ENCODE measurements at places on chromosomes 5 and 9.

DNA sequence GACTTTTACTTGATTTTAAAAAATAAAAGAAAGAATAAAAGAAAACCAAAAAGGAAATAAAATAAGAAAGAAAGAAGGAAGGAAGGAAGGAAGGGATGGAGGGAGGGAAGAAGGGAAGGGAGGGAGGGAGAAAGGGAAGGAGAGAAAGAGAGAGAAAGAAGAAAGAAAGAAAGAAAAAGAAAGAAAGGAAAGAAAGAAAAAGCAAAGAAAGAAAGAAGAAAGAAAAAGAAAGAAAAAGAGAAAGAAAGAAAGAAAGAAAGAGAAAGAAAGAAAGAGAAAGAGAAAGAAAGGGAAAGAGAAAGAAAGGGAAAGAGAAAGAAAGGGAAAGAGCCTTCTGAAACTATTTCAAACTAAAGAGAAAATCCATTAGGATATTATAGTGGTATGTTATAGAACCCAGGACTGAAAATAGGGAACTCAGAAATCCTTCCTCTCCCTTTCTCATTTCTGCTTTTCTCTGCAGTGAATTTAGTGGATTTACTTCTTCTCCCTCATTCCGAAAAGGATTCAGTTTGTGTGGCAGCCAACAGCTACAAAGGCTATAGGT is 414.7 kb upstream of the CCNG1 start:
- DNase-seq = no peak

GRCh38 chr9:121984726-121985402 is 108.2 kb downstream of the TTLL11 start:
- peak; percentile 92 for DNase-seq

- no peak for DNase-seq
Measured at GRCh38 chr5:154756009-154756867, 1.1 kb downstream of the LARP1 start.

- DNase-seq = peak; percentile 56
Measured at GRCh38 chr5:133273661-133274596, 222.1 kb downstream of the HSPA4 start.

DNA sequence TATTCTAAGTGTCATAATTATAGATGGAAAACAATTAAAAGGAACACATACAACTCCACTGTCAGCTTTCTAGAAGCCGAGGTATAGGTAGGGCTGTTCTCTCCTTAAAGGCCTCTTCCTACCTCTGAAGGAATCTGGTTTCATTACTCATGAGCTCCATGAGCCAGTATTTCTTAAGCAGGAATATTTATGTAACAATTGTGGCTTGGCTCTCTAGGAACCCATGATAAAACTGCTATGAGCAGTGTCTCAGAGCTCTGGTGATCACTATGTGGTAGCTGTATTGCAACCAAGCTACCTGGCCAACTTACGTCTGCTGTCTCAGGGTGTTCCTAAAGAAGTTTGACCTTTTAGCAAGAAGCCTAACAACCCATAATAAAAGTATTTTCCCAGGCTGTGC is 157.7 kb downstream of the CEP120 start:
- DNase-seq = peak; percentile 57

DNA sequence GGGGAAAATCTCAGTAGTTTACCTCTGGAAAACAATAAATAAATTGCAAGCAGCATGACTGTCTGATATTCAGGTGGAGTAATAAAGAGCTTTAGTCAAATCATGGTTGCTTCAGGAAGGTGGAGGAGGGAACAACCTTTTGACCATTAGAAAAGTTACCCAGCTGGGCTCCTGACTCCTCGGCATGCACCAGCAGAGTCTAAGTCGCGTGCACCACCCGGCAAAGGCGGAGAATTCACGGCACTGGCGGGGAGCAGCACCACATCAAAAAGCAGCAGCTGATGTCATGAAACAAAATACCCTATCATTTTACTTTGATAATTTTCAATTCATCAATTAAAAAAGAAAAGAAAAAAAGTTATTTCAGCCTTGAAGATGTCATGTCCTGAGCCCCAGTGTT is 34.6 kb downstream of the EBF1 start:
- DNase-seq = no peak

DNA sequence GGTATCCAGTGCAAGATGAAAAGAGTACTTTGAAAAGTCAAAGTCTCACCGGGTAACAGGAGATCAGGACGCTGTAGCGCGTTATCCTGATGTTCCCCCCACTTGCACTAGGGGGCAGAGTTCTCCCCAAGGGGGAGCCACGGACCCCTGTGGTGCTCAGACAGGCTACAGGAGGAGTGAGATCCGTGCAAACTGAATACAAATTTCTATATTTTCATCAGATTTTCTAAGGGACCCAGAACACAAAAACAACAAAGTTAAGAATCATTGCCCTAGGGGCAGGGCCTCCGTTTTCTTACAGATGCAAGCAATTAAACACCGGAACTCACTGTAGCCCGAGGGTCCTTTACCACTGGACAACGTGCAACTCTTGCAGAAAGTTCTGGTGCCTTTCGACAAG is 2.0 kb downstream of the MYO10 start:
- no peak for DNase-seq

DNA sequence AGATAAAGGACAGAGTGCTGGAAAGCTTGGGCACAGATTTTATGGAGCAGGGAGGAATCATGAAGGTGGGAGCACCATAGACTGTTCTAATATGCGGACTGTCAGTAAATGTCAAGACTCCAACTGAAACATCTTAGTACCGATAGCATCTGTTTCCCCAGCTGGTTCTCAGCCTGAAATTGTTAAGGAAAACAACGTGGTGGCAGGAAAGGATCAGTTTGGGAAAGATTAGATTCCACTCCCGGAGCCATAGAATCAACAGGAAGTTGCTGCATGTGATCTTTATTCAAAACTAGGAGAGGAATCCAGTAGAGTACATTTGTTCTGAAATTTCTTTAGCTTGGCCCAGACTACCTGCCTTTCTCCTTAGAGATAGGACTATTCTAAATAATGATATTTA is 559.1 kb downstream of the CSNK1G3 start:
- no peak for DNase-seq

DNA sequence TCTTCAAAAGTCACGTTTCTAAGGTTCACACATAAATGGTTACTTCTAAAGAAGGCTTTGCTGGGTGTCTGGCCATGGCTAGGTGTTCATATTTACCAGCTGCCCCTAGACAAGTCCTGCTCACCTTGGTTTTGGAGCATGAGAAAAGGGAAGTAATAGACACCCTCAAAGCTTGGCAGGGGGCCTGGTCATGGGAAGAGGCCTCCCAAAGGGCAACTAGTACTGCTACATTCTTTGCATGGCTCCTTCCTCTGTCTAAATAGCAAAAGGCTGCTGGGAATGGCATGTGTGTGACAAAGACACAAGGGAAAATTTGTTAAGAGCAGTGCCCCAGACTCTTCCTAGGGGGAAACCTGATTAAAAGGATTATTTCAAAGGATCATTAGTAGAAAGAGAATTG is 93.4 kb downstream of the NRG2 start:
- DNase-seq = no peak

DNA sequence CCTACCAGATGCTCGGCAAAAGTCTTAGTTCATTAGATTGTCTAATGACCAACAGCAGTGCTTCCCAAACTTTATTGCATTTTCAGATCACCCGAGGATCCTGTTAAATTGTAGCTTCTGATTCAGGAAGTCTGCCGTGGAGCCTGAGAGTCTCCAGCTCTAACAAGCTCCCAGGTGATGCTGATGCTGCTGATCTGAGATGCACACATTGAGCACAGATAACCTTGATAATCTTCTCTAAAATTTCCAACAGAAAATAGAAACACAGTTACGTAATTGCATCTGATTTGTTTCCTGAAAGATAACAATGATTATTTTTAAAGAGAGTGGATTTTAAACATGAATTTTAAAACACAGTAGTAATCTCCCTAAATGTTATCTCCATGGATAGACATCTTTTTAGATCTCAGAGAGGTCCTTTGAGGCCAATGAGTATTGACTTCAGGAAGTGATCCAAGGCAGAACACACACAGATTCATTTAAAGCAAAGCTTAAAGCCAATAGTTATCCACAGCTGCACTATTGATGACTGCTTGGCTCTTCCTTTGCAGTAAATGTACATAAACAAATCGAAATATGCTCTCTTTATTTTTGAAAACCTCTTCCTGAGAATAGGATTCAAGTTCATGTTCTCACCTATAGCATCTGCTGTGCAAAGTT is 122.8 kb upstream of the TNPO1 start:
- DNase-seq = no peak

- DNase-seq = peak; percentile 56
Measured at GRCh38 chr9:86557063-86557766, 203.0 kb upstream of the TUT7 start.

DNA sequence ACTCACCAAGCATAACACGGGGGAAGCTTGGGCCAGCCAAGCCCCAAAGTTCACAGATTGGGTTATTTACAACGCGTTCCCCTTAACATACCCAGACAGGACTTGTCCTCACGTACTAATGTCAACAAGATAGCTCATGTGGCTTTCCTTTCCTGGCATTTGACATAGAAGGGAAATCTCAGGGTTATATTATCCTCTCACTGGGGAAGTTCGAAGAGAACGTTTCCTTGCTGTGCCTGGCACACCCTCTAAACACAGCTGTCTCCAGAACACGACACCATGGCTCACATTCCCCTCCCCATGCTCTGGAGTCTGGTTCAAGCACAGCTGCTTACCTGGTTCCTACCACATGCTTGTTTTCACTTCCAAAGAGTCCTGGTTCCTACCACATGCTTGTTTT is 46.8 kb upstream of the OTULINL start:
- no peak for DNase-seq

- peak; percentile 10 for DNase-seq
Measured at GRCh38 chr9:5841771-5842573, 9.1 kb upstream of the ERMP1 start.

GRCh38 chr5:114644576-114644975 is 282.7 kb downstream of the KCNN2 start:
- no peak for DNase-seq

- DNase-seq = no peak
Measured at GRCh38 chr5:153437251-153437650, 53.2 kb upstream of the GRIA1 start.

DNA sequence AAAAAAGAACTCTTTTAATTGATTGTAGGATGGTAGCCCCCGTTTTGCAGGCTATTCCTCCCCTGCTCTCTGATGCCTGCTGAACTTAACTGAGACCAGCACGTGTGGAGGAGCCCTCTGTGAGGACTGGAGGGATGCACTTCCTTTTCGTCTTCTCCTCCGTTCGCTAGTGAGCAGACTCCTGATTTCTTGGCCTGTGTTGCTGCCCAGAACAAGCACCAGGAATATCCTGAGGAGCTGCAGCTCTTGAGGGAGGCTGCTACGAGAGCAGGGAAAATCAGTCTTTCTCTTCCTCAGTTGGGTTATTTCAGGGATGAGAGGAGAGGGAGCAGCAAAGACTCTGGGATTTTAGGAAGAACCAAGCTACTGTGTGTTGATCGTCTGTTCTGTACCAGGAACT is 74.7 kb downstream of the ARHGAP26 start:
- DNase-seq = no peak

- DNase-seq = no peak
Measured at GRCh38 chr5:174692381-174692780, 32.0 kb upstream of the MSX2 start.

DNA sequence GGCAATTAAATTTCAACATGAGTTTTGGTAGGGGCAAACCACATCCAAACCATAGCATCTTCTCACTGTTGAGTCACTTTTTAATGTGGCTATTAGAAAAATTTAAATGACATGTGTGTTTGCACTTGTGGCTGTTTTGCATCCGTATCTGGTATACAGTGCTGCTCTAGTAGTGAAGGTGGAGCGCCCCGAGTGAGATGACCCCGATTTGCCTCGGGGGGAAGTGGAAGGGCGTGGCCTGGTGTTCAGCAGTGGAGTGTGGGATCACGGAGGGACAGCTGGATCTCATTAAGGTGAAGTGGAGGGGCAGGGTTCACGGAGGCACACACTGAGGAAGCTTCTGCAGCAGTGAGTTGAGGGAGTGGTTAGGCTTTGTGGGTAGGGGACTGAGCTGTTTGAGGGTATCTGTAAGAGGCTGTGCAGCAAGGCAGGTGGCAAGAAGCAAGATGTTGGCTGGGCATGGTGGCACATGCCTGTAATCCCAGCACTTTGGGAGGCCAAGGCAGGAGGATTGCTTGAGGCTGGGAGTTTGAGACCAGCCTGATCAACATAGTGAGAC is 6.2 kb upstream of the GMCL2 start:
- no peak for DNase-seq

- DNase-seq = no peak
Measured at GRCh38 chr5:54491326-54491725, 26.2 kb upstream of the SNX18 start.

DNA sequence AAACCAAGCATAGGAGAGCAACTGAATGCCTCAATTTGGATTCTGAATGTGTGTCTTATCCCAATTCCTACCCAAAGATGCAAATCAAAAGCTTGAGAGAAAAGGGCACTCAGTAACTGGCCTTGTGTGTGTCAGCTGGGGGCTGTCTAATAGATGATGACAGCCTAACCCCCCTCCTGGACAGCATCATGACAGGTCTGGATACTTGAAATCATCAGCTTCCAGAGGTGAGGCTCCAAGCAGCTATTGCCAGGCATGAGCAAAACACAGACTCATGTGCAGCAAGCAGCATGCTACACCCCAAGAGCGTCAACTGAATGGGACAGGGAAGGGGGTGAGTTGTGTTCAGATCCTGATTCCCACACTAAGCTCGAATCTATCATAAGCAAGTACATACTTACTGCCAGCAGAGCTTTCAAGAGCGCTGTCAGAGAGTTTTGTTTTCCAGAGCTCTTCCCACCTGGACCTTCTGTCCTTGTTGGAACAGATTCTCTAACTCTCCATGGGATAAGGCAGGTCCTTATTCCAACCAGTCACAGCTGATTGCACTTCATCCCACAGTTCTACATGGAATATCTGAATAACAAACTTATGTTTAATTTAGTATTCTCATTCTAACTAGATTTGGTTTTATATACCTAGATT is 467.5 kb downstream of the DTWD2 start:
- DNase-seq = no peak

GRCh38 chr5:38719916-38720315 is 125.9 kb upstream of the OSMR start:
- DNase-seq = peak; percentile 76

- DNase-seq = no peak
Measured at GRCh38 chr5:154178661-154179060, 11.9 kb upstream of the GALNT10 start.

DNA sequence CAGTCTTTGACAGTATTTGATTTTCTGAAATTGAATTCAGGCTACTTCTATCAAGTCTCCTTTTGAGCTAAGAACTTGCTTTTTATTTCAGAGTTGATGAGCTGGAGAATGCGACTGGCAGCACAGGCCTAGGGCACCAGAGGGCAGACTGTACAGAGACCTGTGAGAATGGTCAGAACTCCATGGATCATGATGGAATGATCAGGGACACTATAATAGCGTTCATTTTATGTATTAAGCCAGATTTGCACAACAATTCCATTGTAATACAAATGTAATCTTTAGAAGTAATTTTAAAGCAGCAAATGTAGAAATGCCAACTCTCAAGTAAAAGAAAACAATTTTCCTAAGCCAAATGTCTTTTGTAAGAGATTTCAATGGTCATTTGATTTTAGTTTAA is 902.4 kb downstream of the NR2F1-AS1 start:
- DNase-seq = no peak

All from astrocyte (in vitro differentiated cells and primary cell).